ENCODE measurements at places on chromosomes 12 and 14.
A peak's percentile ranks its signal among the peaks of the same experiment; 100 is the strongest.

DNA sequence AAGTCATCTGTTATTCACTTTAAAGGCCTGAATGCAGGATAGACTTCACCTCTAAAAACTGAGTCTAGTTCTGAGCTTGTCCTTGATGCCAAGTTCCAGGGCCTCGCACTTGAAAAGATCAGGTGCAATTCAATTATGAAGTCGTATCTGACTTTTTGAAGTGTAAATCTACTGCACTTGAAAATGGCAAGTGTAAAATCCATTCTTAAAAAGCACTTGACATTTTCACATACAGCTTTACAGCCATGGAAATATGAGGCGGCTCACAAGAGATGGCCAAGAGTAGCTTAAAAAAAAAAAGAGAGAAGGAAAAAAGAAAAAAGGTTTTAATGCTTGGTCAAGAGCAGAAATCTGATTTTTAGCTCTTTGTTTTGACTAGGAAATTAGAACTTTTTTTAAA lies 172.5 kb downstream of the GXYLT1 start:
- no peak for DNase-seq

DNA sequence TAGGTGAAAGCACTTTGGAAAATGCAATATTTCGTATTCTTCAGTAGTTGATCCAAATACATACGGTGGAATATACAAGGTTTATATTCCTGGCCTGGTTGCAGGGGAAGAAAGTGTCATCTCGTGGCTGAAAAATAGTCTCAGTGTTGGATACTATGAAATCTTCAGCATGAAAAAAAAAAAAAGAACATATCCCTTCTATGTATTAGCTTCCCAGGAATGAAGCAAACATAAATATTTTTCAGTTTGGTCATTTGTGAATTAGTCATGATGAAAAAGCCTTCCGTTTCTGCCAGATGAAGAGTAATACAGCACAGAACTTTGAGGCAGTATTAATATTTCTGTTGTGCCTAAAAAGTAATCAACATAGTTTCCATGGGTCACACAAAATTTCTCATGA lies 36.7 kb downstream of the FLRT2 start:
- no peak for DNase-seq

GRCh38 chr12:63313139-63313538 lies 162.1 kb upstream of the AVPR1A start:
- DNase-seq: no peak

GRCh38 chr12:57099047-57099714 lies 10.3 kb downstream of the NAB2 start:
- no peak for DNase-seq

DNA sequence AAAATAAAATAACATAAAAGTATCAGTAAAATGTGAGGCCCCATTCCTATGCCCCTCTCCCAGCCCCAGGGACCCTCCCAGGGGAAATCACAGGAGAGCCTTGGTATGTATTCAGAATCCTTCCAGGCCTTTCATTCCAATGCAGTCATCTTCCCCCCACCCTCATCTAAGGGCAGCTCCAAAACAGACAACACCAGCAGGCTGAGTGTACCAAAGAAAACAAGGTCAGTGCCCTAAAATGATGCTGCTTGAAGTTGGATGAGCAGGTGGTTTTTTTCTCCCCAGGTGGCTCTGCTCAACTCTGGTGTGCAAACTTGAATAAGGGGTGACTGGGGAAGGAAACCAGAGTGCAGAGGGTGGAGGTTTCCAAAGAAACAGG lies 56.2 kb downstream of the TSPAN9 start:
- no peak for DNase-seq

- no peak for DNase-seq
Measured at GRCh38 chr14:73248108-73248868, 11.0 kb downstream of the PAPLN start.

DNA sequence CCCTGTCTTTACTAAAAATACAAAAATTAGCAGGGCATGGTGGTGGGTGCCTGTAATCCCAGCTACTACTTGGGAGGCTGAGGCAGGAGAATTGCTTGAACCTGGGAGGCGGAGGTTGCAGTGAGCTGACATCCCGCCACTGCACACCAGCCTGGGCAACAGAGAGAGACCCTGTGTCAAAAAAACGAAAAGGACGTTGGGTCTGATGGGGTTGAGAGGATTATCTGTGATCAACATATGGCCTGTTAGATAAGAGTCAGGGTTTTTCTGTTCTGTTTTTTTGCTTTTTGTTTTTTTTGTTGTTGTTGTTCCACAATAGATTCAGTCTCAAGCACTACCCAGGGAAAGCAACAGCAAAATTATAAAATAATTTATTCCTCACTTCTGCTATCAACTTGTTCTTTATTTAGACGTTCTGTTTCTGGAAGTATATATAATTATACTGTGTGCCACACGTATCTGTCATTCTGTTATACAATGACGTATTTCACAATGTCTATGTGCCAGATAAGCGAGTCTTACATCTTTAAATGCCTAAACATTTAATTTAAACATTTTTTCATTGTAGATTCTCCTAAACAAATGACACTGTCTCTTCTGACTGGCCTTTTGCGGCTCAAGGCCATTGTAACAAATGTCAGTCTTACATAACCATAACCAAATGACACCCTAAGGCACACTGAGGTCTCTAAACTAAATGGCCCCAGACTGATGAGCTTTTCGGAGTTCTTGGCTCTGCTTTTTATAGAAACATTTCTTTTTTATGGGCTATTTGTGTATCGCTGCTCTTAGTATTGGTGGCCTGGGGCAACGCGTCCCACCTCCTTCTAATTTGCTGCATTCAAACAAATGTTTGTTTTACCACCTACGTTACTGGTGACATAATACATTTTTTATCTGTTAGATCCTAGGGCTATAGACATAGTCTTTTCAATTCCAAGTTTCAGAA lies 7.2 kb upstream of the P2RX4 start:
- DNase-seq: no peak

GRCh38 chr12:58633479-58633878 lies 286.8 kb downstream of the LRIG3 start:
- no peak for DNase-seq

GRCh38 chr12:43795716-43796280 lies 10.3 kb downstream of the TWF1 start:
- DNase-seq: no peak

DNA sequence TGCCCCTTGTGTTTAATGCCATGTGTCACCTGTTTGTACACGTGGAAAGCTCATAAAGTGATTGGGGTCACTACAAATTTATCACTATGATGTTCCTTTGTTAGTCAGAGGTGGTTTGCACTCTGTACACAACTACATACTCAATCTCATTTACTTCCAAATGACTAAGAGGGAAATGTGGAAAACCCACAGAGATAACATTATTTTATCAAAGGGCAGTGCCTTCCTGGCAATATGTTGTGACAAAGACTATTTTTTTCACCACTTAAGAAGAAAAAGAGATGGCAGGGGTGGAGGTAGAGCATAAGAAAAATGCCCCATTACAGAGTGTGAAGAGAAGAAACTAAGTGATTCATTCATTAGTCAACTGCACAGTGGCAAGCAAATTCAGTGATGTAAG lies 1064.1 kb upstream of the FLRT2 start:
- no peak for DNase-seq

DNA sequence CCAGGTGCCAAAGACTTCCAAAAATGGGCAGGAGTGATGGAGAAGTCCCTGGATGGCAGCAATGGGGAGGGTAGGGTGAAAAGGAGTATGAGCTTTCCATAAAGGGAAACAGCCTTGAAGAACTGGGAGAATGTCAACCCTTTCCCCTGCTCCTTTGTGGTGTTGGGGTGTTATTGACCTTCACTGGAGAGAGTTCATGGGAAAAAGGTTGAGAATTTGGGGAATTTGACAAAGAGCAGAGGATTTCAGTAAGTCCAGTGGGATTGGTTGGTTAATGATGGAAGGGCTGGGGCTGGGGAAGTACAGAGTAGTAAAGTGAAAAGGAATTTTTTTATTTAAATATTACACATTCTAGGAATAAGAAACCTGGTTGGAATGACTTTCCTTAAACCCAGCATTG lies 116.6 kb downstream of the ERC1 start:
- no peak for DNase-seq

DNA sequence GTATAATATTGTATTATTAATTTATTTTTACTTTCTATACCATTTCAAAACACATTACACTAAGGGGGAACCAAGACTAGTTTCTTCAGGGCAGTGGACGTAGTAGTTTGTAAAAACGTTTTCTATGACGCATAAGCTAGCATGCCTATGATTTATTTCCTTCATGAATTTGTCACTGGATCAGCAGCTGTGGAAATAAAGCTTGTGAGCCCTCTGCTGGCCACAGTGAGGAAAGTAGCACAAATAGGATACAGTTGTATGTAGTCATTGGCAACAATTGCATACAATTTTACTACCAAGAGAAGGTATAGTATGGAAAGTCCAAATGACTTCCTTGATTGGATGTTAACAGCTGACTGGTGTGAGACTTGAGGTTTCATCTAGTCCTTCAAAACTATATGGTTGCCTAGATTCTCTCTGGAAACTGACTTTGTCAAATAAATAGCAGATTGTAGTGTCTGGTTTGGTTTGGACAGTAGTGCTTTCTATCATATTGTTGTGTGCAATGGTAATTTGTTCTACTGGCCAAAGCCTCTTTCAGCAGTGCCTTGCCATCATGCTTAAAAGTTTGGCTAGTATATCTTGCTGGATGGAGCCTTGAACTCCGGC lies 24.3 kb upstream of the PLEKHD1 start:
- peak; percentile 32 for DNase-seq

GRCh38 chr14:25394356-25394755 lies 344.4 kb upstream of the STXBP6 start:
- DNase-seq: no peak

DNA sequence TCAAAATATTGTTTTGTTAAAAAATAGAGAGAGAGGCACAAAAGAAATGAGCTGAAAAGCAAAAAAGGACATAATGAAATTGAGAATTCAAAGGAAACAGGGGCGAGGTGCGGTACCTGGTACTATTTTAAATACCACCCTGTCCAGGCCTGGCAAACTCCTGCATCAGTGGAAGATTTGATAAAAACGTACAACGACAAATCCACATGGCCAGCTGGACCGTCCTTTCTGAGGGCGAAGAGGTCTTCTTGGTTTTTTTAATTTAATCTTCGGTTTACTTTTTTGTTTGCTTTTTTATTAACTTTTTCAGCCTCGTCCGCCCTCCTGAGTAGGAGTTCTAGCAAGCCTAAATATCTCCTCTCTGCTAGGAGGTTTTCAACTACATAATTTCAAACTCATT lies 11.9 kb downstream of the BCL11B start:
- no peak for DNase-seq

DNA sequence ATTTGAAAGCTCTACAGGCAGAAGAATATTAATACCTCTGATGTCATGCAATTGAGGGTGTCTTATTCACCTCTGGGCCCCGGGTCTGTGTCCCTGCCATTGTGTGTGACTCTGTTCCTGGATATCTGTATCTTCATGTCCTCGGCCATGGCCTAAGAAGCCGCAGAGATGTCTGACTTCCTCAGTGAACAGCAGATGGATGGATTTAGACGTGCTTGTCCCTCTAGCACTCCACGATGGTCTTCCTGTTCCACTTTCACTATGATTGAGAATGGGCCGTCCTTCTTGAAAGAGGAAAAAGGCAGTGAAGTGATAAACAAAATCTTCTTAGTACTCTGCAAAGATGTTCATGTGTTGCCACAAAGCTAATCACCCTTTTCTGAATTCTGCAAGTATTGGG lies 217.4 kb downstream of the SLC41A2 start:
- no peak for DNase-seq

GRCh38 chr14:45181329-45181728 lies 45.6 kb downstream of the FANCM start:
- DNase-seq: no peak

GRCh38 chr12:57416039-57416996 lies 14.5 kb downstream of the R3HDM2 start:
- no peak for DNase-seq

- no peak for DNase-seq
Measured at GRCh38 chr14:83300476-83301064, 1766.9 kb upstream of the SEL1L start.

DNA sequence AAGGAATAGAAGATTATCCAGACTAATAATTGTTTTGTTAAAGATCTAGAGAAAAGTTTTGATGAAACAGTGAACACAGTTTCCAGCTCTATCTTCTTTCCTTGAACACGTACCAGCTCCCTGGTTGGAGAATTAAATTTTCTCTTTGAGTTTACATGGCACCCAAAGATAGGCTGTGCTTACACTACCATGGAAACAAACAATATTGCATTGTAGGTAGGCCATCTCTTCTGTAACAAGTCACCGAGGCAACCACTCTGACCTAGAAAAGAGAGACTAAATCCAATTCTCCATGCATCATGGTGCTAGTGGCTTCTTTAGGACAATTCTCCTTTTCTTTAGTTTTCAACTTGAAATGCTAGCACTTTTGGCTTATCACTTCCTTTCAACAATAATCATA lies 9.9 kb downstream of the BMAL2 start:
- DNase-seq: no peak

GRCh38 chr12:50637870-50638481 lies 125.9 kb upstream of the ATF1 start:
- no peak for DNase-seq

- DNase-seq: no peak
Measured at GRCh38 chr14:88611878-88612277, 49.0 kb downstream of the ZC3H14 start.

DNA sequence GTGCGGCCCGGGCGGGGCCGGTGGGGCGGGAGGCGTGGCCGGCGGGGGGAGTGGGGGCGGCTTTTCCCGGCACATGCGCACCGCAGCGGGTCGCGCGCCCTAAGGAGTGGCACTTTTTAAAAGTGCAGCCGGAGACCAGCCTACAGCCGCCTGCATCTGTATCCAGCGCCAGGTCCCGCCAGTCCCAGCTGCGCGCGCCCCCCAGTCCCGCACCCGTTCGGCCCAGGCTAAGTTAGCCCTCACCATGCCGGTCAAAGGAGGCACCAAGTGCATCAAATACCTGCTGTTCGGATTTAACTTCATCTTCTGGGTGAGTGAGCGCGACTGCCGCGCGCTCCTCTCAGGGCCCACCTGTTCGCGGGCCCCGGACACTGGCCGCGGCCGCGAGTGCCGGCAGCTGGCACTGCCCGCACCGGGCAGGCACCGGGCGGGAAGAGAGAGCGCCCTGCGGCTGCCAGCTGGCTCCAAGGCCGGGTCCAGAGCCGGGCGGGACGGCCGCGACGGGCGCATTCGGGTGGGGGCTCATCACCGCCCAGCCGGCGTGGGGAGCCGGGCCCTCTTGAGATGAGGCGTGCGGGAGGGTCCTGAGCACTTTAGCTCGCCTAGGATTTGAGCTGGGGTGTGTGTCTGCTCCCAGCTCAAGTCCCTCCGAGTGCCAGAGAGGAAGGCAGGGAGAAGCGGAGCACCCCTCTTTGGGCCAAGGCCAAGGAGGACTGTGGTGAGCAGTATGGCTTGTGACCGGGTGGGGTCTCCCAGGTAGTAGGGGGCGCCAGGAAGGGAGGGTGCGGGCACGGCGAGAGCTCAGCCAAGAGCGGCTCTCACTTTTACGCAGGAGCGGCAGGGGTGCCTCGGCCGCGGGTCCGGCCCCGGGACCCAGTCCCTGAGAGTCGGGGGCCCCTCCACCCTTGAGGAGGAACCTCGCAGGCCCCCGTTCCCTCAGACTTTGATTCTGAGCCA lies at the start of gene CD9:
Gene CD9 (plus strand): TSS at position 145 of the 957 bp plus-strand sequence. CDS start 100 bp downstream, at position 245.
- peak; percentile 34 for DNase-seq

Measured in stimulated activated CD4-positive, alpha-beta T cell treated with anti-CD3 and anti-CD28 coated beads, Interleukin-1b, Interleukin-23, amount 100 ng/mL, for 4 hours (primary cell).